Iris pigment epithelial cell (primary cell): ENCODE measurements at places on chromosomes 11 and 22.
A peak's percentile ranks its signal among the peaks of the same experiment; 100 is the strongest.

GRCh38 chr11:120525261-120526171, 14.0 kb downstream of the GRIK4 start:
- DNase-seq: no peak

DNA sequence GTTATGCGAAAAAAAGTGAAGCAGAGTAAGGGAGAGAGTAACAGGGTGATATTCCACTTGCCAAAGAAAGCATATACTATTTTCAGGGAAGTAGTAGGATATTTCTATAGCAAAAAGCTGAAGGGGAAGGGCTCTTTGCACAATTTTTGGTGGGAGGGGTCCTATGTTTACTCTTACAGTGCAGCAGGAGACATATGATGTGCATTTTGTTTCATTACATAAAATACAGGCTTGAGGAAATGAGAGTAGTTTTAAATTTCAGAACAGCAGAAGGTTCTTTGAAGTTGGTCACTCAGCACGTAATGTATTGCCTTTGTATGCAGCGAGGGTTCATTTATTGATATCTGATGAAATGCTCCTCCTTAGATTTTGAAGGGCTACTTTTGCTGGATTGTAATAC, 3.1 kb upstream of the PIK3IP1 start:
- no peak for DNase-seq

DNA sequence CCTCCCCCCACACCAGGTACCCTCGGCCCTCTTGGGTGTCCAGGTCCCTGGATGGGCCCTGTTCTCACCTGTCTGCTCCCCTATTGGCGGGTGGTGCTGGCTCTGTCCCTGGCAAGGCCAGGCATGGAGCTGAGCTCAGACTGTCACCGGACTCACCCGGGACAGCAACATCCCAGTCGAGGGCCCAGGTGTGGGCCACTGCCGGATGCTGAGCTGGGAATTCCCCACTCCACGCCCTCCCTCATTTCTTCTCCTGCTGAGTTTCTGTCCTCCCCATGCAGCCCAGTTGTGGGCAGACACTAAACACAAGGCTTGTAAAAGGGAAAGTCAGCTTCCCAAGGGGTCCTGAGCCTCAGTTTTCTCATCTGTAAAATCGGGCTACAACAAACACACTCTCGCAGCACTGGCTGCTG, 2.0 kb upstream of the AP5B1 start:
- no peak for DNase-seq

DNA sequence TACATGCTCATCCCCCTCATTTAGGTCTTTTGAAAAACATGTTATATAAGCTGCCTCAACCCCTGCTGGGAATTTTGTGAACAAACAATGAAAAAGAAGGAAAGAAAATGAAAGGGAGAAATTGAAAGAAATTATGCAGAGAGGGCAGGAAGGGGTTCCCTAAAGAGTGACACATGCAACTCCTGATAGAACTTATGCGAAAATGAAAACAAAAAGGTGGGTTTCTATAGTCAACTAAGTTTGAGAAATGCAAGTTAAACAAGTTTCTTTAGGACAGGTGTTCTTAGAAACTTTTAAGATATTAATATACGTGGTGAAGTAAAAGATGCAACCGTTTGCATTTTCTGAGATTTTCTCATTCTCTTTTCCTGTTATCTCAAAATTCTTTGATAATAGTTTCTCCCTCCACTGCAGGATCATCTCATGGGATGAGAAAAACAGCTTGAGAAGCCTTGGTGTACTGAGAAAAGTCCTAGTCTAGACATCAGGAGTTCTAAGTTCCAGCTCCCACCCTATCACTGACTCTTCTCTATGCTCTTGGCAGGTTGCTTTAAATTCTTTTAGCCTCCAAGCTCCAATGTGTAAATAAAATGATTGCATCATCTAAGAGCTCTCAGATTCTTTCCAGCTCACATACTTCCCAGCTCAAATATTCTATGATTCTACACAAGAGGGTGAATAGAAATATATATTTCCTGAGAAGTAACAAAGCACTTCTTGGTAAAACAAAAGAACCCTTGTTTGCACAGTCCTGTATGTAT, 109.2 kb downstream of the FAM76B start:
- peak; percentile 92 for DNase-seq

GRCh38 chr11:96340555-96340885, 2.5 kb downstream of the MAML2 start:
- DNase-seq: peak; percentile 41

DNA sequence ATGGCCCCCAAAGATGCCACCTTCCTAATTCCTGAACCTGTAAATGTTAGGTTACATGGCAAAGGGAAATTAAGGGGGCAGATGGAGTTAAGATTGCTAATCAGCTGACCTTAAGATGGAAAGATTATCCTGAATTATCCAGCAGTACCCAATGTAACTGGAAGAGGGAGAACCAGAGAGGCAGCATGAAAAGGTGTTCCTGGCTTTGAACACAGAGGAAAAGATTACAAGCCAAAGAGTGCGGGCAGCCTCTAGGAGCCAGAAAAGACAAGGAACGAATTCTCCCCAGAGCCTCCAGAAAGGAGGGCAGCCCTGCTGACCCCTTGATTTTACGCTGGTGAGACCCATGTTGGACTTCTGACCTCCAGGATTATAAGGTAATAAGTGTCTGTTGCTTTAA, 15.1 kb upstream of the THRSP start:
- DNase-seq: no peak

DNA sequence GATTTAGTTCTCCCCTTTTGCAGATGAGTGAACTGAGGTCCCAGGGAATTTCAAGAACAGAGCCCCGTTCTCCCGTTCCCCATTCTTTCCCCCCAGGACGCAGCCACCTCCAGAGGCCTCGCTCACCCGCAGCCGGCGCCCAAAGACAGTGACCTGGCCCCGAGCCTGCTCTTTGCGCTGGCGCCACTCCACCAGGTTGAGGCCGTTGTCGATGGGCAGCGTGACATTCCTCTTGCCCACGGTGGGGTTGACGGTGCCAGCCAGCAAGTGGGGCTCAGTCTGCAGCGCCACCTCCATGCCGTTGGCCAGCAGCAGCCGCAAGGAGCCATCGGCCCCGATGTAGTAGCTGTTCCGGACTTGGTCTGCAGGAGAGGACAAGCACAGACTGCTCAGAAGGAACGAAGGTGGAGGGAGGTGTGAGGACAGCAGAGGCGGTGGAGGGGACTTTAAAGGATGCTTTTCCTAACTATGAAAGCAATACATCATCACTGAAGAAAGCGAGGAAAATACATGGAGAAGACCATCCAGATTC, 101.4 kb upstream of the NARS2 start:
- DNase-seq: no peak

- no peak for DNase-seq
Observed at GRCh38 chr11:88626216-88626615, 288.7 kb upstream of the CTSC start.

- DNase-seq: peak; percentile 75
Observed at GRCh38 chr11:108117746-108118371, 3.5 kb upstream of the ACAT1 start.

GRCh38 chr11:35954205-35954604, 10.3 kb downstream of the LDLRAD3 start:
- DNase-seq: no peak

- no peak for DNase-seq
Observed at GRCh38 chr11:134751031-134751585, 339.1 kb upstream of the B3GAT1 start.

GRCh38 chr22:20021196-20022181, 579 bp downstream of the TANGO2 start:
- peak; percentile 21 for DNase-seq

DNA sequence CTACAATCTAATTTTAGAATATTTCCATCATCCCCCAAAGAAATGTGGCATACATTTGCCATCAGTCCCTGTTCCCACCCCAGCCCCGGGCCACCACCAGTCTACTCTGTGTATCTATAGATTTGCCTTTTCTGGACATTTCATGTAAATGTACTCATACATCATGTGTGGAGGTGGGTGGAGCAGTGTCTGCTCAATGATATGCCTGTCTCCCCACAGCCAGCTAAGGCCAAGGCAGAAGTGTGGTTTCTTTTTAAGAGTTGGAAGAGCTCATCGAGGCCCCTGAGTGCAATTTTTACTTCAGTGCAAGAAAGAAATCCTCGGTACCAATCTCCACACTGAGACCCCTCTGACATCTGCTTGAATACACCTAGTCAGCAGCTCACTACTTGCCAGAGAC, 80.5 kb downstream of the TP53I11 start:
- no peak for DNase-seq

DNA sequence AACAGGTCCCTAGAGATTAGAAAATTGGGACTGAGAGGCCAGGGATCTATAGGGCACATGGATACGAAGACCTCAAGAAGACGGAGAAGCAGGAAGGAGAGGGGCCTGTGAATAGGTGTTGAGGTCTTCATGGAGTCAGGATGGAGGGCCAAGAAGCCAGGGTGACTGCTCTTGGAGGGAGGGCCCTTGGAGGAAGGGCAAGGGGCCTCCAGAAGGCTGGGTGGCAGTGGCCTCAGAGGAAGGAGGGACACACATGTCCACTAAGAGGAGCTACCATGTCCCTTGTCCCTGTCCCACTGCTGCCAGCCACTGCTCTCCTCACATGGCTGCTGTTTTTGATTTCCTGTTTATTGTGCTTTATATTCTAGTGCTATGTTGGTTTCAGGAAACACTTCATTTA, 589.5 kb upstream of the B3GAT1 start:
- no peak for DNase-seq

DNA sequence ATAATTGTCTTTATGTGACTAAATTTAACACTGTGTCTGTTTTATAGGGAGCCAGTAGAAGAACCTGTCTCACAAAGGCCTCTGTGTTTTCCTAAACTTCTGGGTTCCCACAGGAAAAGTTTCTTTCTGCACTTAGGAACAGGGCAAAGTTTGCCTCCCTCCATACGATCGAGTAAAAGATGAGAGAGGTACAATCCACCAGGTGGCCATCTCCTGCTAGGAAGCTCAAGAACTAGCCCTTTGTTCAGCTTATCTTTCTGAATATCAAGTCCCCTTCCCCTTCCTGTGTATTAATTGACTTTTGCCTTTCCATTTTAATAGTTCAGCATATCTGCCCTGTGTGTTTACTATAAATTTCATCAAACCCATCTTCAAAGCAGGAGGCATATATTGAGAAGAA, 18.0 kb downstream of the CSNK2A3 start:
- no peak for DNase-seq

DNA sequence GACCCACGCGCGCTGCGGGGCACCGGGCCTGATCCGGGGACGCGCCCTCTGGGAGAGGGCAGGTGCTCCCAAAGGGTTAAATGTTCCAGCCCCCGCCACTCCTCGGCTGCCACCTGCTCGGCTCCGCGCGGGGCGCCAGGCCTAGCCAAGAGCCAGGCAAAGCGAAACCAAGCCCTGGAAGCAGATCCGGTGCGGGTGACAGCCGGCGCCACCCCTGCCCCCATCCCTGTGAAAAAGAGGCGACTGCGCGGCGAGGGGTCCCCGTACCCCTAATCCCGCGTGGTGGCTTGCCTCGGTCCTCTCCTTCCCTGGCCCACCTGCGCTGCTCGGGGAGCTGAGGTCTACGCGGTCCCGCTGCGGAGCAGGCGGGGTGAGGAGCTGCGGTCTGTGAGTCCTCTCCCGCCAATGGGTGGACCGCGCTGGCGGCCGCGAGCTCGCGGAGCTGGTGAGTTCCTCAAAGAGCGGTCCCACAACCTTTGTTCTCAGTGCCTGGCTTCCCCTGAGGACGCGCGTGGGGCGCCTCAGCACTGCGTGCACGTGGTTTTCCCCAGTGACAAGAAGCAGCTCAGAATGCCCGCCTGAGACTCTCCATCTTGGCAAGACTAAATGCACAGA, at the start of gene ME3:
Gene ME3, minus strand, starts transcription at position 610 of the 615 bp plus-strand sequence.
- DNase-seq: peak; percentile 68

DNA sequence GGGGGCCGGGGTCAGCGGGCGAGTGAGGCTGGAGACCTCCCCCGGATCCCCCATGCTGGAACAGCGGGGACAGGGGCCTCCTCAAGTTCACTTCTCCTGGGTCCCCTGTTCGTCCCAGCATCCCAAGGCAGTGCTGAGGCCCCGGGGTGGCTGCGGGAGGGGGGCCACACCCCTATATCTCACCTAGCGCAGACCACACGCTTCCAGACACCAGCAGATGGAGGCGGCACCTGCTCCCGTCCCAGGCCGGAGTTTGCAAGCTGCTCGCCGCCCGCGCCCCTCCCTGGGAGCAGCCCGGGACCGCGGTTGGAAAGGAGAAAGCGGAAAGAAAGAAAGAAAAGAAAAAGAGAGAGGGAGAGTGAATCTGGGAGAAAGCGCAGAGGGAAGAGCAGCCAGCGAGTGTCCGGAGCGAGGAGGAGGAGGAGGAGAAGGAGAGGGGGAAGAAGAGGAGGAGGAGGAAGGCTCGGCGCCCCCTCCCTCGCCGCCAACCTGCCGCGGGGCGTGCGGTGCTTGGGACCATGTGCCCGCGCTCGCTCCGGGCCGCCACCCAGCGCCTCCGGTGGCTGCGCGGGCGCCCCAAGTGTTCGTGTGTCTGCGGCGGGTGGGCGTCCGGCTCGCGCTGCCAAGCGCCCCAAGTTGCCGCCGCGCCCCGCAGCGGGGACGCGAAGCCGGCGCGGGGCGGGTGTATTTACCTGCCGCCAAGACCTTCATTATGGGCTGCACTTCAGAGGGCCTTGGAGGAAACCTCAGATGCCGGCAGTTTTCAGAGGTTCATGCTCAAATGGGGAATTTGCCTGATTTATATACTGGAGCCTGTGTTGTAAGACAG, at the start of gene LIF:
Gene LIF, minus strand, starts transcription at position 775 of the 829 bp plus-strand sequence. Its CDS starts 64 bp downstream, at position 711.
- peak; percentile 86 for DNase-seq

- peak; percentile 30 for DNase-seq
Observed at GRCh38 chr11:116193321-116194131, 579.3 kb downstream of the BUD13 start.

- peak; percentile 38 for DNase-seq
Observed at GRCh38 chr11:65112546-65113360, 1.1 kb downstream of the TM7SF2 start.

DNA sequence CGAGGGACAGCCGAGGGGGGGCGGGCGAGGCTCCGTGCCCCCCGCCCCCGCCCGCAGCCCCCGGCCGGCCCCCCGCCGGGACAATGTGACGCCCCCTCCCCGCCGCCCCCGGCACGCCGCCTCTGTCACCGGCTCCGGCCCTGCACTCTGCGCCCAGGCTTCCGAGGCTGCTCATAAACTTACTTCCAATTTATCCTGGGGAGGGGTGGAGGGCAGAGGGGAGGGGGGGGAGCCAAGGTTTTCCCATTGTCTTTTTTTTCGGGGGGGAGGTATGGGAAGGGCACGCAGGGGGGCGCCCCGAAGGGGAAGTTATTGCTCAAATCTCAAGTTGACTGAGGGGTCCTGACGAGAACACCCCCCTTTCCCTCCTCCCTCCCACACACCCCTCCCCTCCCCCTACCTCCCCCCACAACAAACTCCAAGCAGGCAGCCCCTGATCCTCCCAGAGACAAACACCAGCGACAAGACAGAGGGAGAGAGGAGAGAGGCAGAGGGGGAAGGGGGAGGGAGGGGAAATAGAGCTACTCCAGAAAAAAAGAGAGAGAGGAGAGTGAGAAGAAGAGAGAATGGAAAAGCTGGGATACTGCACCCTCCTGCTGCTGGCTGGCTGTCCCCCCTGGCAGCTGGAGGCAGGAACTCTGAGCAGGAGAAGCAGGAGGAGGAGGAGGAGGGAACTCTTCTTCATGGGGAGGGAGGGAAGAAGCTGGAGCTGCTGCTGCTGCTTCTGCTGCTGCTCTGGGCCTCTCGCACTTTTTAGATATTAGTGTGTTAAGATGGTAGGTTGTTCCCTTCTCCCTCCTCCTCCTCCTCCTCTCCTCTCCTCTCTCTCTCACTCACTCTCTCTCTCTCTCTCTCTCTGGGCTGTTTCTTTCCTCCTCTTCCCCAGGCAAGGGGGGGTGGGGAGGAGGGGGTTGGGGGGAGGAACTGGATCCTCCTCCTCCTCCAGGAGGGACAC, 631 bp downstream of the PHF21A start:
- peak; percentile 67 for DNase-seq

GRCh38 chr11:112175599-112175952, 264 bp downstream of the BCO2 start:
- no peak for DNase-seq
